Heart right ventricle (tissue), 16 donors: ENCODE measurements at places on chromosomes 16 and 17. TPM values are rescaled to one million over a fixed set of nuclear protein-coding genes. Genes with fewer than 3 reads are reported as not detected.

The C17orf78 gene
- not detected for polyA plus RNA-seq

- no peak for DNase-seq
- H3K27me3 ChIP-seq: peaks cover 47% of the 10 kb centered on the region
- H3K4me1 ChIP-seq: peaks cover 6% of the 10 kb centered on the region
- no peaks in the 10 kb centered on the region for H3K36me3 ChIP-seq
- no peak overlapping the region for H3K27ac ChIP-seq
Observed at GRCh38 chr17:46853896-46854444, 2.6 kb downstream of the WNT9B start.

The FBXO39 gene
- polyA plus RNA-seq: 0.13 TPM

The JPH3 gene
- polyA plus RNA-seq: 0.06 TPM

DNA sequence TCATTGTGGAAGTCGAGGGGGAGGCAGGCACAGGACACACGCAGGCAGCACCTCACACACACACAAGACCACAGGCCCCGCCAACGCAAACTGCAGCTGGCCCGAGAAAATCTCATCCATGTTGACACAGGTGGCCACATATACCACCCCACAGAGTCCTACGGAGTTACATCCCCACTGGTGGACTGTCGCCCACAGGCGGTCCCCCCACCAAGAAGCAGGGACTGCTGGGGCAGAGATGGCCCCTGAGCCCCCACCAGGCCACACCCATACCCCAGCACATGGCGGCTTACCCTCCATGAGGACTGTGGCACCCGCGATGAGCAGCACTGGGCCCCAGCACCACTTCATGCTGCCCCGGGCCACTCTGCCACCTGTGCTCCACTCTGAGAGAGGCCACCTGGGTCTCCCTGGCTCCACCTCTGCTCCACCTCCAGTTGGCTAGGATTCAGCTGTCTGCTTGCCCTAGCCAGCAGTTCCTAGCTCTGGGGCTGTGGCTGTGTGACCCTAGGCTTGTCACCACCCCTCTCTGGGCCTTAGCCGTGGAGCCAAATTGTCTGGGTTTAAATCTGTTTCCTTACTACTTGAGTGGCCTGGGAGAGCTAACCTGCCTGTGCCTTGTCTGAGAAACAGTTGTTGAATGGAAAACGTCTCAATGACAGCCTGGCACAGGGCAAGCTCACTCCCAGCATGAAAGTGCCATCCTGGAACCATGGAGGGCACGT lies at the start of gene PRSS53:
TSS of gene PRSS53 (minus strand) at position 485 of the 725 bp plus-strand sequence. CDS start at position 351, 134 bp downstream.
- H3K4me3 ChIP-seq: no peak within 1 kb of the TSS
- H3K27ac ChIP-seq: no peak within 1 kb of the TSS
- peaks cover 14% of the 10 kb centered on the region for H3K36me3 ChIP-seq
- H3K27me3 ChIP-seq: no peaks in the 10 kb centered on the region
- DNase-seq: no peak
